ENCODE measurements at places on chromosomes 11 and 22.

DNA sequence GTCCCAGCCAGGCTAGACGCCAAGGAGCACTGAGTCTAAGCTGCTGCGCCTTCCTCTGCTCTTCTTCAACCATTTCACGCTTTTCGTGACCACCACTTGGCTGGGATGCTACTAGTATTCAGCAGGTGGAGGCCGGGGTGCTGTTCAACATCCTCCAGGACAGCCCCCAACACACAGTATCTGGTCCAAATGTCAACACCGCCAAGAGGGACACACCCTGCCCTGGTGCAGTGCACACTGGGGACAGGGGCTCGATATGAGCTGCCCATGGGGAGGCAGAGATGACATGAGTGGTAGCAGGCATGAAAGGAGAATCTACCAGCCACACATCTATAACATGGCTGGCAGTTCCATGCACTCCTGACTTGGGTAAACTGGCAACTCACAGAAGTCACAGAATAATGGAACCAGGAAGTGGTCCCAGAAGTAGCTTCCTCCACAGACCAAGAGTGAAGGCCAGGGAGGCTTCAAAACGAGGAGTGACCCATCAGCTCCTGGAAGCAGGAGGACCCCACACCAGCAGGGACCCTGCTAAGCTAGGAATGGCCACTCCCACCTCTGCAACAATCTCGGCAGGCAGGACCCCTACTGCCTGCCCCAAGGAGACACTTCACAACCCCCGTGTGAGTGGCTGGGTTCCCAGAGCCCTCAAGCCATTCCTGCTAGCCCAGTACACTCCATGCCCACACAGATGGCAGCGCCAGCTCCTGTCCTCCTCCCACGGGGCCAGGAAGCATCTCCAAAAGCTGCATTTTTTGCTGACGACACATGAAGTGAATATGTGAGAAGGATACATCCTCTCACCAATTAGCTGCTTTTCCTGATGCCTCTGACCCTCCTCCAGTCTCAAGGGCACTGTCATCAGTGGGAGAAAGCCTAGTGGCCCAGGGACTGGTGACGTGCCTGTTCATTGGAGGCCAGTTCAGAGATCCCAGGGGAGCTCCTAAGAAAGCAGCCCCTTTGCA is 78.8 kb downstream of the DGCR2 start:
- no peak for DNase-seq

- DNase-seq = no peak
Observed at GRCh38 chr11:69173331-69173730, 17.6 kb downstream of the SMIM38 start.

- peak; percentile 37 for DNase-seq
Observed at GRCh38 chr11:113505046-113505445, 29.8 kb upstream of the DRD2 start.

- DNase-seq = no peak
Observed at GRCh38 chr11:44483919-44484610, 81.4 kb upstream of the CD82 start.

- no peak for DNase-seq
Observed at GRCh38 chr11:128785141-128785540, 82.0 kb downstream of the KCNJ1 start.

All from urothelium cell line (cell line).